Stimulated activated CD8-positive, alpha-beta memory T cell treated with anti-CD3 and anti-CD28 coated beads, Interleukin-2, amount 100 ng/mL, for 48 hours (primary cell): ENCODE measurements at places on chromosomes 3 and 15.

- DNase-seq: no peak
Observed at GRCh38 chr3:44065311-44066094, 176.2 kb upstream of the TOPAZ1 start.

- DNase-seq: no peak
Observed at GRCh38 chr15:82051664-82052063, 5.8 kb upstream of the MEX3B start.

GRCh38 chr3:112092496-112093179, 6.4 kb downstream of the C3orf52 start:
- DNase-seq: no peak

DNA sequence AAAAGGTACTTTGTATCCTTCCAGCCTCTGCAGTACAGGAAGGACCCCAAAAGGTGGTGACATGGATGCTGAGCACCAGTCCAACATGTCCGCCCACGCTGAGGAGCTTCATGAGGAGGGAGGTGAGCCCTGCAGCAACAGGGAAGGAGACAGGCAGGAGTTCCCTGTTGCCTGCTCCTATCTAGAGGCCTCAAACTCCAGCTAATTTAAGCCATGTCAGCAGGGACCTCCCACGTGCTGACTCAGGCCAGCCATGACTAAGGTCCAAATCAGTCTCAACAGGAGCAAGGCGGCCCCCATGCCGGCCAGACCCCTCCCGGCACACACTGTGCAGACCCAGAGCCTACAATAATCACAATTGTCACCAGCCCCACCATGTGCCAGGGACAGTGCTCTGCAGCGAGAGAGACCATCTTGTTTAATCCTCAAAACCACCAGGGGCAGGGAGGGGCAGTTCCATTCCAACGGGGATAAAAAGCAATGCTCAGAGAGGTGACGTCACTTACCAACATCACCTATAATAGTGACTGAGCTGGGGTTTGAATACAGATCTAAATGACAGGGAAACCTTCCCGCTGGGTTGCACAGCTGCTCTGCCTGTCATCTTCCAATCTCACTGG, 54.5 kb upstream of the GATA2 start:
- DNase-seq: no peak

DNA sequence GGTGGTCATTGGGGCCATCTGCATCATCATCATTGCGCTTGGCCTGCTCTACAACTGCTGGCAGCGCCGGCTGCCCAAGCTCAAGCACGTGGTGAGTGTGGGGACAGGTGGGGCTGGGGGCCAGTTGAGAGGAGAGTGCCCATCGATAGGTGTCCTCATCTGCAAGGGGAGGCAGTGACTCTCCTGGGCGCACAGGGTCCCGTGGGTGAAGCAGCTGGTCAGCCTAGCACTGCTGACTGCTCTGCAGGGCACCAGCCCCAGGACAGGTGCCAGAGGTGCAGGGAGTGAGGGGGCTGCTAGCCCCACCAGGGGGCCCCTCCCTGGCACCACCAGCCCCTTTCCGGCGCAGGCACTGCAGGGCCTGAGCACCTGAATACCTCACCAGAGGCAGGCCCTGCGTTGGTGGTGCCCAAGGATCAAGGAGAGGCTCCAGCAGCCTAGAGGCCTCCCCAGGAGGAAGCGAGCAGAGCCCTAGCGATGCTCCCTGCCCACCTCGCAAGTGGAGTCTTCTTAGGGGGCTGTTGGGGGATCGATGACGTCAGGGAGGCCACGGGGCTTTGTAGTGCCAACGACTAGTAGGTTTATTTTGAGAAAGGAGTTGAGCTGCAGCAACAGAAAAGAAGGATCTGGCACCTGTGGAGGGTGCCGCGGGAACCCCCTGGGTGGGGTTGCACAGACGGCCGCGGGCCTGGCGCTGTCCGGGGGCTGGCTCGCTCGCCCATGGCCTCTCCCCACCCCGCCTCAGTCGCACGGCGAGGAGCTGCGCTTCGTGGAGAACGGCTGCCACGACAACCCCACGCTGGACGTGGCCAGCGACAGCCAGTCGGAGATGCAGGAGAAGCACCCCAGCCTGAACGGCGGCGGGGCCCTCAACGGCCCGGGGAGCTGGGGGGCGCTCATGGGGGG, 976 bp upstream of the ABTB1 start:
- DNase-seq: no peak
